ENCODE measurements at places on chromosomes 11 and 22.

DNA sequence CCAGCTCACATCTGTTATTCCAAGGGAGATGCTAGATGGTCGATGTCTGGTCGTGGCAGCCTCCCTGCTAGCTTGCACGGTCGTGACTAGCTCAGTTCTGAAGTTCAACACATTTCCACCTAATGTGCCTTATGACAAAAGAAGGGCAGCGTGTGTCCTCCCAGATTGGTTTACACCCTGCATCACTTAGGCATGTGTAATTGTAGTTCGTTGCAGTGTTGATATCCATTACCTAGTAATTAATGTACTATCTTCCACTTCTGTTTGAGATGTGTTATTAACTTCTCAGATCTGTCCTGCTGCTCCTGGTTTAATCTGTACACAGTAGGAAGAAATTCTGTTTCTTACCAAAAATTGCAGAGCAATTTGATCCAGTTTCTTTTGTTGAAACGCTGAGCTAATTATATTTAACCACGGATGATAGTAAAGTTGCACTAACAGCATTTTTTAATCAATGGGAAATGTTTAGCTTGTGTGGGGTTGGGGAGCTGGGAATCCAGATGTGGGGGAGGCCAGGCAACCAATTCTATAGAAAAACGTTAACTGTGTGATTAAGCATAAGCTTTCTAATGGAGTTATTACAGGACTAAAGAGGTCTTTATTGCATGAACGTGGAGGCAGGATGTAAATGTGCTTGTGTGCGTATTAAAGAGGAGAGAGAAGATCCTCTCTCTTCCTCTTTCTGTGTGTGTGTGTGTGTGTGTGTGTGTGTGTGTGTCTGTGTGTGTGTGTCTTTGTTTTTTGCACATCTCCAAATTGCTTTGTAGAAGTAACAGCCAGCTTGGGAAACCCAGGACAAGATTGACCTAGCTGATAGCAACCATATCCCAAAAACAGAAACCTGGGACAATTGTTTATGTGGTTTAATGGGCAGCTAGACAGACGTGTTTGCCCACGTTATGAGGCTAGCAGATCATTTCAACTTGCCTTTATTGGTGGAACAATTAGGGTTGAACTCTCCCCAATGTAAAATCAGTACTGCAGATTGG, 145.7 kb upstream of the TTC12 start:
- no peak for DNase-seq

- DNase-seq: no peak
Measured at GRCh38 chr11:78572394-78572793, 2.3 kb downstream of the NARS2 start.

DNA sequence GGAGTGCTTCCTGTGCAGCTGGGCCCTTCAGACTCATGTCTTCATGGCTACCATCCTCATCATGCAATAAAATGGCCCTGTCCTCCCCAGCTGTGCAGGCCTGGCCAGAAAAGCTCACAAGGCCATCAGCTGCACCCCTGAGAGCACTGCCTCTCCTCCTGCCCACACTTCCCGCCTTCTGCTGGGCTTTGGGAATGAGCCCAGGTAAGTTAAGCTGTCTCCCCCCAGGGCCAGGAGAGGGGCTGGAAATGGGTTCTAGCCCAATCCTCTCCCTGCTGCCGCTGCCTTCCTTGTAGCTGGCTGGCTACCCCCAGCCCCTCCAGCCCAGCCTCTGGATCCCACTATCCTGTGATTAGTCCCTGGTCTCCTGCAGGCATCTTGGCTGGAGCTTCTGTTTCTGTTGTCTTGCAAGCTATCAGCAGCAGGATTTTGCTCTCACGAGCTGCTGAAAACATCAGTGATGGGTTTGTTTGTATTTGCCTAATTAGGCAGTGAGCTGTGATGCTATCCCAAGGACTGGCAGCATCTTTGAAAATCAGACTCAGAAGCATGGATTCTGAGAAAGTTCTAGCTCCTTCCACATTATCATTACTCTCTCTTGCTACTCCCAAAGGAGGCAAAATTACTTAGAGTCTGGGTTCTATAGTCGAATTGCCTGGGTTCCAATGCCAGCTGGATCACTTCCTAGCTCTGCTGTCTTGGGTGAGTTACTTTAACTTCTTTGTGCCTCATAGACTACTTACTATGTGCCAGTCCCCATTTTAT, 168.1 kb downstream of the ST3GAL4 start:
- DNase-seq: no peak

DNA sequence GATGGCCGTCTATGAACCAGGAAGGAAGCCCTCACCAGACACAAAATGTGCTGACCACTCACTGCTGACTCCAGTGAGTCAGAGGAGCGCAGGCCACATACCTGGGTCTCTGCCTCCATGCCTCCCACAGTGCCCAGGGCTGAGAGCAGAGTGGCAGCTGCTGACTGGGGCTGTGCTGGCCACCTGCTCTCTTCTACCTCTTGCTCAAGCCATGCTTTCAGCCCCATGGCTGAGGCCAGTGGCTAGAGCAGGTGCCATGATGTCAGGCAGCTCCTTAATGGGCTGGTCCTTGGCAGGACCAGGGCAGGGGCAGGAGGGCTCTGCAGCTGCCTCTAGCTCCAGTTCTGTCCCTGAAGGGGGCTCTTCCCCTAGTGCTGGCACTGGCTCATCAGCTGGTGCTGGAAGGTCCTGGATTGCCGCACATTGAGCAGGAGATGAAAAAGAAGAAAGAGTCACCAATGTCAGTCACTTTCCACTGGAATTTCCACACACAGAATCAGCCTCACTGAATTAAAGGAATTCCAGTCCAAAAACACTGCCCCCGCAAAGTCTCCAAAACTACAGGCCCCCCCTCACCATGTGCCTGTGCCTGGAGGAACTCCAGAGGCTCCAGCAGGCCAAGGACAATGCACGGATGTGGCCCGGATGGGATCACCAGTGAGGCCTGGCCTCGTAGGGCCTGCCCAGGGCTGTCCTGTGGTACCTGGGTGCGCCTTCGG, 86.4 kb downstream of the GGTLC2 start:
- no peak for DNase-seq

DNA sequence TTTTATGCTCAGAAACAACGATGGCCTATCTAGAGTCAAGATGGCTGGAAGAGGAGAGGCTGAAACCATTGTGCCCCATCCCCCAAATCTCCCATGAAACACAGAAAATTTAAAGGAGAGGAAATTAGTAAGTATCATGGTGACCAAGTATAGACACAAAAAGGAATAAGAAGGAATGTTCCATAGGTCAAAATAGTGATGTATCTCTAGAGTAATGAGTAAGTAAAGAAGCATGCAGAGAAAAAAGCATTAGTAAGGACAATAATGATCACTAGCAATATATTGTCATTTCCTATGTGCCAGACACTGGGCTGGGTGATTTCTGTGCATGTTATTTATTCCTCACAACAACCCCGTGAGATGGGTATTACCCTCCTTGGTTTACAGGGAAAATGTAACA, 2.6 kb upstream of the SLC22A24 start:
- no peak for DNase-seq

DNA sequence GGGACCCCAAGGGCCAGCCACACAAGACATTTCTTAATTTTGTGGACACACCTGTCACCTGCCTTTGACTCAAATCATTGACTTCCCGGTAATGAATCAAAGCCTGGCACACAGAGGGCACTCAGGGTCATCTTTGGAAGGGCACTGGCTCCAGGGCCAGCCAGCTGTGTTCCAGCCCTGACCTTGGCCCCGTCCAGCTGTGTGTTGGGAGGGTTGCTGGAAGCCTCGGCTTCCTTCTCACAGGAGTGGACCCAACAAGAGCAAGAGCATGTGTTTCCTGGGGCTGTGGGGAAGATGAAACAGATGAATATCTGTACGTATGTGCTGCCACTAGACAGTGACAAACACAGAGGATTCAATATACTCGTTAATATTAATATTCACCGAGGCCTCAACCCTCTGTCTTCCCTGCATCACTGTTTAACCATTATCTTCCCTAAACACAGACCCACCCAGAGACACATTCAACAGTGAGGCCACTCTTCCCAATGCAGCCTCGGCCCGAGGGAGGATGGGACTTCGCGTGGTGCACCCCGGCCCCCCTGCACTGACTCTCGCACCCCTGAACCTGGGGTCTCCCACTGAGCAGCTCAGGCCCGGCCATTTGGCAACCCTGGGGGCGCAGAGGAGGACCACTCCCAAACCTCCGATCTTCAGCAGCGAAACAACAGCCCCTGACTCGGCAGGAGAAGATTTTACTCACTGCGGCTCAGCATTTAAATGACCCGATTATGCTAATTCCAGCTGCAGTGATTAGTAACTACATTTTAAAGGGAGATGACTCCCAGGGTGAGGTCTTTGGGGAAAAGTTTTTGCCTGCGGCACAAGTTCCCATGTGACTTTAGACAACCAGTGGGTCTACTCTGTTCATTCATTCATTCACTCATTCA, 45.7 kb downstream of the PHF21B start:
- DNase-seq: no peak

DNA sequence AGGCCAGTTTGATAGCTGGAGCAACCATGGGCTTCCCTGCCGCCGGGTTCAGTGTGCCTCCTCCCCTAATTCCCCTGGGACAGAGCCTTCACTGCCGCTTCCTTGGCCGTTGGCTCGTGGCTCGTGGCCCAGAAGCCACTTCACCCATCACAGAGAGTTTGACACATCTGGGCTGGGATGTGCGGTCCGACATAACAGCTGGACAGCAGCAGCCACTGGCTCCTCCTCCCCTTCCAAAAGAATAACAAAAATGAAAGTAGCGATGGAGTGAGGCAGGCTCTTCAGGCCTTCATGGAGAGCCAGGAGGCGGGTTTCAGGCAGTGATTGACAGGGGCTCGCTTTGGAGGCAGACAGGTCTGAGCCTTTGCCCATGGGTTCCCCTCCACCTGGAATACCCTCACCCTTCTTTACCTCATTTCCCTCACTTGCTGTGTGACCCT, 8.2 kb downstream of the CREB3L1 start:
- DNase-seq: no peak

DNA sequence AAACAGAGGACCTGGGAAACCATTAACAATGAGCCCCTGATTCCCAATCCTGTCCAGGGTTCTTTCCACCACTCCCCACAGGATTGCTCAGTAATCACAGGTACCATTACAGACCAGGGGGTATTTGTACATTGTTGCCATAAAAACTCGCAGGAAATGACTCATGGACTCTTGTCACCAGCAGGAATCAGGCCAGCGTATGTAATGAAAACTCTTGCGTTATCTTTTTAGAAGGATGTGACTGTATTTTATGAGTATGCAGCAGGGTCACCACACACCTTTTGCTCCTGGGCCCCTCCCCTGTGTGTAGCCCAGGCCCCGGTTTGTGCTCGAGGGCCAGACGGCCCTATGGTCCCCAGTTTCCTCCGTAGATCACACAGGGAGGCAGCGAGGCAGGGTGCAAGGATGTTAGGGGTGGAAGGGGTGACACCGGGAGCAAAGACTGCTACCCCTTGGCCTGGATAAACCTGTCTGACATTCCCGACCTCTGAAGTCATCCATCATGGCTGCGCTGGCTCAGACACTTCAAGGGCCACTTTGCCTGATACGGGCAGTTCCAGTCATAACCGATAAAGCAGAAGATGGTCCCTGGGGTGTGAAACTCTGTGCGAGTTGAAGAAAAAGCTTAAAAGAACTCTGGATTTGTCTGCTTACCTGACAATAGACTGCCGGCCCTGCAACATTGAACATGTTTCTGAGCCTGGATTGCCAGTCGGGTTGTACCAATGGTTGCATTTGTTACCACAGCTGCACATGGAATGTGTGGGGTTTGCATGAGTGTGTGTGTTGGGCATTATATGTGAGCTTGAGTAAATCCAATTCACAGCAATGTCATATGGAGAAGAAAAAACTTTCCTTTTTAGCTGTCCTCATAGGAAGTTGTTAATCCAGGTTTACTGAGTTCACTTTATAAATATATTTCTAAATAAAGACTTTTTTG, 56.9 kb downstream of the MICAL2 start:
- no peak for DNase-seq

DNA sequence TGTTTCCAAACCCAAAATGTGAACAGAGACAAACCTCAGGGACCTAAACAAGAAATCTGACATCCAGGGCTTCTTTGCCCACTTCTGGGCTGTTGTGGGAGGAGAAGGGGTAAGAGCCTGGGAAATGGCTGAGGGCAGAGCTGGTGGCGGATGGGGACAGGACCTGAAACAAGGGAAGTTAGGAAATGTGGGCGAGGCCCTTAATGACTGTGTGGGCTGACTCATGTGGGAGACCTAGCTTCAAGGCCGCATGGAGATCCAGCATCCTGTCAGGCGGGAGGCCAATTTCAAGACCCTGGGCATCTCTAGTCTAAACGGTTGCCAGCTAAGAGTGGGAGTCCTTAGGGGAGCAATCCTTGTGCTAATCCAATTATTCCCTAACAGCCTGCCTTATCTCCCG, 2.1 kb upstream of the OAF start:
- DNase-seq: no peak

DNA sequence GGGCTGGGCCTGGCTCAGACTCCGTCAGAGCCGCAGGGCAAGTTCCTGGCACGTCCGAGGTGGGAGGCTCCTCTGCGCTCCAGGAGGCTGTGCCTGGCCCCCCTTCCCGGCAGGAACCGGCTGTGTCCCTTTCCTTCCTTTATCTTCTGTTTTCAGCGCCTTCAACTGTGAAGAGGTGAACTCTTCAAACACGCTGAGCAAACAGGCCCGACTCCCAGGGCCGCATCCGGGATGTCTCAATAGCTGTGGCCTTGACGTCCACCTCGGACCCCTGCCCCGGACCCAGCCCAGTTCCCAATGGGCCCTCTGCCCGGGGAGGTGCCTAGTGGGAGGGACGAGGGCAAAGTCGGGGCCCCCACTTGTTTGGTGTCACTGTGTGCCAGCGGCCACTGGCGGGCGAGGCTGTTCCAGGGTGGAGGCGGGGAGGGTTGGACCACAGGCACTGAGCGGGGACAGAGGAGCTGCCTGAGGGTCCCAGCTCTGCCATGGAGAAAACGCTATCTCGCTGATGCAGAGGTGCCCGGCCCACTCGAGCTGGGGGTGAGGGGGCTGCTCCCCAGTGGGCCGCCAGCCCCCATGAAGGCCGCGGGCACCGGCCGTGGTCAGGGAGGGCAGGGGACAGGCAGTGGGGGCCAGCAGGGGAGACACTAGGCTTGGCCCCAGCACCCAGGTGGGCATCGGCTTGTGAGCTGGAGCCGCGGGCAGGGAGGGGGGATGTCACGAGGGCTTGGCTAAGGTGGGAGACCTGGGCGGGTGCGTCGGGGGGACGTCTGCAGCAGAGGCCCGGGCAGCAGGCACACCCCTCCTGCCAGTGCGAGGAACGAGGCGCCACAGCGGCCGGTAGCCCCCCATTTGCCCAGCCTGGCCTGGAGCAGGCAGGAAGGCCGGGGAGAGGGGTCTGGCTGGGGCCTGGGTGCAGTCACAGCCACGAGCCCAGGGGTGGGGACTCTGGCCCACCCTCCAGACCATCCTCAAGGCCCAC, 2.7 kb upstream of the MUC5B start:
- no peak for DNase-seq

DNA sequence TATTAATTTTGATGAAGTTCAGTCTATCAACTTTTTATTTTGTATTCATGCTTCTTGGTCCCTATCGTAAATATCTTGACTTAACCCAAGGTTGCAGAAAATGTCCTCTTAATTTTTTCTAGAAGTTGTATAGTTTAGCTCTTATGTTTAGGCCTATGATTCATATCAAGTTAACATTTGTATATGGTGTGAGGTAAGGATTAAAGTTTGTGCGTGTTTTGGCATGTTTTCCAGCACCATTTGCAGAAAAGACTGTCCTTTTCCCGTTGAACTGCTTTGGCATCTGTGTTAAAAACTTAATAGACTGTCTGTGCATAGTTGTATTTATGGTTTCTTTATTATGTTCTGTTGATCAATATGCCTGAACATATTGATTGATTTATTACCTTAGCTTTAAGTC, 42.3 kb downstream of the ARHGEF12 start:
- DNase-seq: no peak

All from stimulated activated CD4-positive, alpha-beta T cell treated with anti-CD3 and anti-CD28 coated beads, Interleukin-1b, Interleukin-23, amount 100 ng/mL, for 1 hour (primary cell).